ENCODE measurements at places on chromosomes 11 and 22.

- DNase-seq = no peak
Observed at GRCh38 chr11:102239448-102239847, 77.8 kb upstream of the BIRC3 start.

GRCh38 chr11:115126515-115127208 is 377.6 kb downstream of the CADM1 start:
- DNase-seq = no peak

- DNase-seq = no peak
Observed at GRCh38 chr11:134858783-134859480, 446.9 kb upstream of the B3GAT1 start.

GRCh38 chr11:16854979-16855378 is 116.5 kb downstream of the C11orf58 start:
- DNase-seq = no peak

DNA sequence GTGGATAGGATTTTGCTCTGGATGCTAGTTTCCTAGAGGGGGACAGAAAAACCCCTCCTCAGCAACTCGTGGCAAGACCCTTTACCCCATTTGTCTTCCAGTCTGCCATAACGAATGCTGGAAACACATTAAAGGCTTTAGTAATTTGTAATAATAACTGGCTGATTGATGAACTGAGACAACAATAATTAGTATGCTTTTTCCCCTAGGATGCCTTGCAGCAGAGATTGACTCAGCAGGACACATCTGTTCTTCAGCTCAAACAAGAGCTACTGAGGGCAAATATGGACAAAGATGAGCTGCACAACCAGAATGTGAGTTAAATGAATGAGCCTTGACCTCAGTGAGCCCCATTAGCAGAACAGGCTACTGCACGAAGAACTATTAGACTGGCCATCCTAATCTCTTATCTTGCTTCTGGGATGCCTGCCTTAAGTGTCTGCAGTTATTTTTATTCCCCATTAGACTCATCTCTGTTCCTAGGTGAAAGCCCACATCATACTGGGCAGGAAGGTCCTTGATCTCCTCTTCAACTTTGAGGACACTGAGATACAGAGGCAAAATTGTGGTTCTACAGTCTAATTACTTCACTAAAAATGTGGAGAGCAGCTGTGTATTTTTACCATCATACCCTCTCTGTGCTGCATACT is 32.9 kb upstream of the DLAT start:
- peak; percentile 21 for DNase-seq

- DNase-seq = peak; percentile 86
Observed at GRCh38 chr11:85955531-85955930, 100.3 kb downstream of the CCDC83 start.

DNA sequence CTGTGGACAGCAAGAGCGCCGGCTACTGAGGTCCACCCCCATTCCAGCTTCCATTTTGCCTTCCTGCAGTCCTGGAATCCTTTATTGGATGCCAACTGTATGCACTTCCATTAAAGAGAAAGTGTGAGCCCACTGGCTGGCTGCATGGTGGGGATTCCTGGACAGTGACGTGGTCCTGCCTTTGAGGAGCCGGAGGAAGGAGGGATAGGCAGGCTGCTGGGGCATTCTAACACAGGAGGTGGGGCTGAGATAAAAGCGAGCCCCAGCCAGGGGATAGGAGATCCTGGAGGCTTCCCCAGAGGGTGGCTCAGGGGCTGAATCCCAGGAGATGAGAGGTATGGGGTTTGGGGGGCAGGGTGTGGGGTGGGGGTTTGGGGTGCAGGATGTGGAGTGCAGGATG is 984.7 kb downstream of the BRD1 start:
- DNase-seq = no peak

- no peak for DNase-seq
Observed at GRCh38 chr11:47378836-47379170, 456 bp upstream of the SPI1 start.

GRCh38 chr11:8340296-8340695 is 76.6 kb upstream of the LMO1 start:
- DNase-seq = peak; percentile 16

GRCh38 chr22:43273902-43274484 is 69.2 kb downstream of the SCUBE1 start:
- DNase-seq = peak; percentile 62

Measured in amniotic epithelial cell (primary cell).